Non-pigmented ciliary epithelial cell (primary cell): ENCODE measurements at places on chromosomes 4 and X.
A peak's percentile ranks its signal among the peaks of the same experiment; 100 is the strongest.

GRCh38 chrX:9665113-9665512 is 100.5 kb downstream of the GPR143 start:
- DNase-seq = no peak

GRCh38 chr4:680551-680927 is 6.2 kb downstream of the MYL5 start:
- DNase-seq = no peak

GRCh38 chrX:124338733-124339514 is 6.5 kb downstream of the TEX13D start:
- no peak for DNase-seq

DNA sequence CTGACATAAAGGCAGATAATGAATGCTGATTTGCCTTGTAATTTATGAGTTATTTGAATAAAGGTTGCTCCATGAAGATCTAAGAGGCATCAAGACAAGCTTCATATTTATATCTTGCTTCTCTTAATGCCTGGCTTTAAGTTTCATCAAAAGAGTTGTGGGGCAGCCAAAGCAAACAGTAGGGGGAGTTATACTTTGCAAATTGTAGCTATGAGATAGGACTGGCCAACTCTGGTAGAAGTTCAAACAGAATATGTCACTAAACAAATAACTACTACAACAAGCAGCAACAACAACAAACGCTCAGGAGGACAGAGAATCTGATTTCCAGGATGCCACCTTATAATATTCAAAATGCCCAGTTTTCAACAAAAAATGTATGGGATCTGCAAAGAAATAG is 69.1 kb upstream of the PLAC1 start:
- no peak for DNase-seq

GRCh38 chr4:42610941-42611340 is 46.0 kb downstream of the ATP8A1 start:
- no peak for DNase-seq

DNA sequence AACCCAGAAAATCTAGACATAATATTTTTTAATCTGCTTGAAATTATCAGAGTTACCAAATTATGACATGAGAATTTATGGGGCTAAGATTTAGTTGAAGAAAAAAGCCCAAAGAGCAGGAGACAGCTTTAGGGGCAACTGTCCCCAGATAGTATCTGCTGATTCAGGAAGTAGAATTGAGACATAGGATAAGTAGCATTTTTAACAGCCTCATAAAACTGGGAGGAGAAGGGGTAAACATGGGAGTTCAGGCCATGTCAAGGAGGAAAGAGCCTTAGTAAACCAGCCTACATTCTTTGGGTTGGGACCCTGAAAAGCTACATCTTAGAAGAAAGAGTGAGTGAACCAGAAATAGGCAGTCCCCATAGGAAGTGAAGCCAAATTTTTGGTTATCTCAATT is 9.7 kb upstream of the RAB28 start:
- DNase-seq = no peak

GRCh38 chrX:115690511-115691216 is 129.7 kb downstream of the PLS3 start:
- DNase-seq = peak; percentile 57

DNA sequence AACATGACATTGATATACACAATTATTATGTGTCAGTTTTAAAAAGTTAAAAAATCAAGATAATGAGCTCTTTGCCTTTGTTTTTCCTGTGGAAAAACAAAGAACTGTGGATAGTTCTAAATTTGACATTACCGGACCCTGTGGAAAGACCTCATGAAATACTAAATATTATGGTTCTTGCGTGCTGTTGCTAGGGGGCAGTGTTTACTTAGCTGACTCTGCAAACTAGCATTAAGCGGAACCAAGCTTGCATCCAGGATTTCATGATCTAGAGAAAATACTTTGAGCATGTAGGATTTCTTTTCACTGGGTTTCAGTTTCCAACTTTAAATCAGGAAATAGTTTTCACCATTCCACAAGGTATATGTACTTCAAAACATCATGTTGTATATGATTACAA is 33.6 kb downstream of the CLCN4 start:
- no peak for DNase-seq

- DNase-seq = no peak
Observed at GRCh38 chr4:95124906-95125504, 367.2 kb downstream of the BMPR1B start.

DNA sequence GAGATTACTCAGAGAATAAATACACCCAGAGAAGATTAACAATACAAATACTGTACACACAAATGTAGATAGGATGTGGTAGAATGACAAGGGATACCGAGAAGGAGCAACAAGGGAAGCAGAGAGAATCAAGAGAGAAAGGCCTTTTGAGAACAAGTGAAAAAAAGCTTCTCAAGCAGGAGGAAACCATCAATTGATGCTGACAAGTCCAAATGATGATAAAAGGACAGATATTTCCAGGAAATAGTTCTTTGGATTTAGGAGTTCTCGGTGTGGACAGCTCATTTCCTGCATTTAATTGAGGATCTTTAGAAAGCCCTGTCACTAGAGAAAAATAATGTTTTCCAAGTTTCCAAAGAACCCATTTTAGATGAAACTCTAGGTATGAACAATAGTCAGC is 48.1 kb downstream of the NPY5R start:
- no peak for DNase-seq

GRCh38 chr4:128162434-128162833 is 101.3 kb downstream of the LARP1B start:
- no peak for DNase-seq

GRCh38 chr4:2300431-2301224 is 38.7 kb upstream of the MXD4 start:
- no peak for DNase-seq

- DNase-seq = no peak
Observed at GRCh38 chrX:11244636-11245035, 48.6 kb upstream of the AMELX start.

DNA sequence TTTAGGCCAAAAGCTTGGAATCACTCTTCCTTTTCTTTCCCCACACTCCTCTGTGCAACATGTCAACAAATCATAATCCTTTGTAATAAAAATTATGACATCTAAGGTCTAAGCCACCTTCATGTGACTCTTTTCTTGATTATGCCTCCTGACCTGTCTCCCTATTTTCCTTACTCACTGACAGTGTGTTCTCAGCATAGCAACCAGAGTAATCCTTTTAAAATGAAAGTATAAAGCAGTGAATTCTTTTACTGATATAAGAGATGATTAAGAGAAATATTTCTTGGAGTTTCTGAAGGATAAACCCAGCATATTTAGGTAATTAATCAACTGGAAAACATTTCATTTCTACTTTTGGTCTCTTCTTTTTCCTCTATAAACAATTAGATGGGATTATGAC is 44.7 kb downstream of the USO1 start:
- DNase-seq = peak; percentile 17

DNA sequence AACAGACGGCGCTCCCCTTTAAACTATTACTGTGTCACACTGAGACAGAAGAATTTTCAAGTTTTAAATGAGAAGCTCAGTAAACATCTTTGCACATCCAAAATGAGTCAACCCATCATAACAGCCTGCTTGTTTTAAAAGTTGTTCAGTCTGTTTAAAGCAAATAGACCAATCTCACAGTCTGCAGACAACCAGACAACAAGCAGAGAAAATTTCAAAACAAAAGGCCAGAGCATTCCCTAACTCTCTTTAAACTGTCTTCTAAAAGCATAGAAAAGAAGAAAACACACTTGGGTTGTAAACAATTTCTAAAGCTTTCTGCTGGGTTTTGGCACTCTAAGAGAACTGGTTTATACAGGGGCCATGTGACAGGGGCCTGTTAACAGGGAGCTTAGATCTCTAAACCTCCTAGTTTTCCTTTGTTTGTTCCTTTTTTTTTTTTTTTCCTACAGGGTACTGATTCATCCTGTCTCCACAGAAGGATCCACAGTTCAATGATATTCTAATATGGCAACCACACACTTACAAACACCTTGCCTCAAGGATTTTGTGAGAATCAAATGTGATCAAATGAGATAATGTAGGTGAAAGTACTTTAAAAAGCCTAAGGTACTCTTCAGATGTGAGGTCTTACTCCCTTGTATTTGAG is 100.8 kb upstream of the MAML3 start:
- no peak for DNase-seq

DNA sequence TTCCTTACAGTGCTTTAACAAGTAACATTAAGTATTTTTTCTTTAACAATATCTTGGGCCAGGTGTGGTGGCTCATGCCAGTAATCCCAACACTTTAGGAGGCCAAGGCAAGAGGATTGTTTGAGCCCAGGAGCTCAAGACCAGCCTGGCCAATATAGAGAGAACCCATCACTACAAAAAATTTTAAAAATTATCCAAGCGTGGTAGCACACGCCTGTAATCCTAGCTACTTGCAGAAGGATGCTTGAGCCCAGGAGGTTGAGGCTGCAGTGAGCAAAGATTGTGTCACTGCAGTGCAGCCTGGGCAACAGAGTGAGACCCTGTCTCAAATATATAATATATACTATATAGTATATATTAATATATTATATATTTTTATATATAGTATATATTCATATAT is 162.2 kb downstream of the ZNF674 start:
- DNase-seq = no peak

DNA sequence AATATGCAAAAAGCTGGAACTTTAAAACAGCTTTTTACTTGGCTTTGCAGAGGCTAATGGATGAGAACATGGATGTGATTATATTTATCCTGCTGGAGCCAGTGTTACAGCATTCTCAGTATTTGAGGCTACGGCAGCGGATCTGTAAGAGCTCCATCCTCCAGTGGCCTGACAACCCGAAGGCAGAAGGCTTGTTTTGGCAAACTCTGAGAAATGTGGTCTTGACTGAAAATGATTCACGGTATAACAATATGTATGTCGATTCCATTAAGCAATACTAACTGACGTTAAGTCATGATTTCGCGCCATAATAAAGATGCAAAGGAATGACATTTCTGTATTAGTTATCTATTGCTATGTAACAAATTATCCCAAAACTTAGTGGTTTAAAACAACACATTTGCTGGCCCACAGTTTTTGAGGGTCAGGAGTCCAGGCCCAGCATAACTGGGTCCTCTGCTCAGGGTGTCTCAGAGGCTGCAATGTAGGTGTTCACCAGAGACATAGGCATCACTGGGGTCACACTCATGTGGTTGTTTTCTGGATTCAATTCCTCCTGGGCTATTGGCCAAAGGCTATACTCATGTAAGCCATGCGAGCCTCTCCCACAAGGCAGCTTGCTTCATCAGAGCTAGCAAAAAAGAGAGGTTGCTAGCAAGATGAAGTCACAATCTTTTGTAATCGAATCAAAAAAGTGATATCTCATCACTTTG is 15.6 kb downstream of the TLR8 start:
- no peak for DNase-seq

- no peak for DNase-seq
Observed at GRCh38 chr4:10085386-10085785, 31.2 kb downstream of the WDR1 start.

- DNase-seq = peak; percentile 14
Observed at GRCh38 chr4:181517491-181517890, 725.7 kb upstream of the TENM3 start.

GRCh38 chrX:80879916-80880315 is 70.2 kb upstream of the BRWD3 start:
- no peak for DNase-seq

DNA sequence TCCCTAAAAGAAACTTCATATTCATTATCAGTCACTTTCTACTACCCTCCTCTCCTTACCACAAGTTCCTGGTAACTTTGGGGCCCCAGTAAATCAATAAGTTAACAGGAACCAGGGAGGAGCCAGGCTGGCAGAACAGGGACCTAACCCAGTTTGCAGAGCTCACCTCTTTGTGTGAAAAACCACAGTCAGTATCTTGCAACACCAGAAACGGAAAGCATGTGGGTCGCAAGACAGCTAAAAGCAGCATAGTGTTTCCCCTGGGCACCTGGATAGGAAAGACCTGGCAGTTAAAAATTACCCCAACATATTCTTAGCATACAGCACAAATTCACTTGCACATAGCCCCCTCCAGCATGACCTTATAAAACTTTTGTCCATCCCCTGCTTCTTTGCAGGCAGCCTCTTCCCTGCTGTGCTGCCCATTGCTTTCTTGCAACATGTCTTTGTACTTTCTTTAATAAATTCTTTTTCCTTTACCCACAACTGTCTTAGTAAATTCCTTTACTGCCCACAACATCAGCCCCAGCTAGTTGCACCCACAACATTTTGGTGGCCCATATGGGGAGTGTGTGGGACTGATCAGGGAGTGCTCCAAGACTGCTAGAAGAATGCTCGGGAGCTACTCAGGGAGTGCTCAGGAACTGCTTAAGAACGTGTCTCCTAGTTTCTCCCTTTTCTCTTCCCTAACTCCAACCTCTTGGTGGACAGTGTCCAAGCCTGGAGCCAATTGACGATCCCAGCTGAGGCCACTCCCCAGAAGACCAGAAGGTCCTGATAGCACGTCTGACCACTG is 83.4 kb downstream of the MSN start:
- DNase-seq = no peak

DNA sequence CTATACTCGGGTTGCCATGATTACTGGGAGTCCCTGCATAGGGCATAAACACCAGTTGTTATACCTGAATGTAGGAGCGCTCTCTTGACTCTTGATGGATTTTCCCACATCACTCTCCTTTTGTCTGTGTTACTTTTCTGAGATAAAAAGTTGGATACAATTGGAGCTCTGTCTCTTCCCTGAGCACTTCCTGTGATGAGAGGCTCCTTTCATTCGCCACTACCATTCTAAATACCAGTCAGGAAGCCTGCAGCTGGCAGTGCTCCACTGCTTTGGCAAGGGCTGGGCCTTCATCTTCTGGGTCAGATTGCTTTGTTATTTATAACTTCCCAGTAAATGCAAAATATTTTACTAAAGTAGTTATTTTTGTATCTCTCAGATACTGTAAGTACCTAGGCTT is 13.9 kb downstream of the TCEANC start:
- DNase-seq = no peak

- DNase-seq = no peak
Observed at GRCh38 chr4:89898304-89898716, 3.7 kb downstream of the MMRN1 start.

GRCh38 chr4:143451186-143451585 is 62.3 kb upstream of the SMARCA5 start:
- no peak for DNase-seq

DNA sequence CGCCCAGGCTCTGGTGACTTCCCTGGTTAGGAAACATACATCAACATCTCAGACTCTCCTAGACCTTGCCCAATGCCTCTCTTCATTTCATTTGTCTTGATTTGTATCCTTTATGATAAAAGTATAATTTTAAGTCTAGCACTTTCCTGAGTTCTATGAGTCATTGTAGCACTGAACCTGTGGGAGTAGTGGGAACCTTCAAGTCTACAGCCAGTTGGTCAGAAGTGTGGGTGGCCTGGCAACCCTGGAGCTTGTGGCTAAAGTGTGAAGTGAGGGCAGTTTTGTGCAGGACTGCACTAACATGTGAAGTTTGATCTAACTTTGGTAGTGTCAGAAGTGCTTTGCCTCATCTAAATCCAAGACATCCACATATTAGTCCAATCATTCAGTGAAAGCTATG is 259.3 kb upstream of the IGFBP7 start:
- no peak for DNase-seq

GRCh38 chrX:118980761-118981160 is 6.3 kb downstream of the LONRF3 start:
- DNase-seq = no peak

GRCh38 chr4:149203256-149204001 is 612.2 kb downstream of the IQCM start:
- peak; percentile 6 for DNase-seq

- no peak for DNase-seq
Observed at GRCh38 chrX:129025376-129025775, 497.9 kb downstream of the SMARCA1 start.

GRCh38 chrX:84046403-84046984 is 141.5 kb downstream of the RPS6KA6 start:
- DNase-seq = no peak

- DNase-seq = no peak
Observed at GRCh38 chrX:151082077-151082948, 94.1 kb upstream of the GPR50 start.
